ENCODE measurements at places on chromosomes 3 and 15.

DNA sequence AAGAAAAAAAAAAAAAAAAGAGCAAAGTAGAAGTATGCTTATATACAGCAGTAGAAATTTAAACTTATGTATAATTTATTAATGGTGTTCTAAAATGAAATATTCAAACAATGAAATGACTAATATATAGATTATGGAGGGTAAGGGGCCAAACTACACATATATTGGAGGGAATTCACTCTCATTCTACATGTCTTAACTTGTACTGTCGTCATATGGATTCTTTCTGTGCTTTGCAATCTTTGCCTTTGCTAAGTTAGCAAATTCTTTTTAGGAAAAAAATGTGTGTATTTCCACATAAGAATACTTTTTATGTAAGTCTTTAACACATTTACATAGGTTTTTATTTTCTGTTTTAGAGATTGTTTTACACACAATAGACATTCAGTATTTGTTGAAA, 118.9 kb upstream of the MBNL1 start:
- DNase-seq = no peak

GRCh38 chr3:25781758-25782594, 1.3 kb downstream of the NGLY1 start:
- no peak for DNase-seq

- DNase-seq = no peak
Observed at GRCh38 chr3:143551761-143552160, 296.5 kb downstream of the SLC9A9 start.

DNA sequence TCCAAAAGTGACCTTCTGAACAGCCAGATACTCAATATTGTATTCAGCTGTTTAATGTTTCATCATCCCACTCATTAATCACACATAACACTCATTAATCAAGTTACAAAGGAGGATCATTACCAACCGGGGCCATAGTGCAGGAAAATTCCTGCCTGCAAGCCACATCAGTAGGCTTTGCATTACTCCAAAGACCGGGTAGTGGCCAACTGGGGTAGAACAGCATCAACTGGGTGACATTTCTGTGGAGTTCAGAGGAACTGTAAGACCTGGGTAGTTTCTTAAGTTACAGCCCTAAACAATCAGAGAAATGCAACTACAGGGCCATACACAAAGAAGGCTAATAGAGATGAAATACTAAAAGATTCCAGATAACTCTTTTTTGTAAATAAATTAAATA, 253.1 kb downstream of the WDR72 start:
- DNase-seq = no peak

DNA sequence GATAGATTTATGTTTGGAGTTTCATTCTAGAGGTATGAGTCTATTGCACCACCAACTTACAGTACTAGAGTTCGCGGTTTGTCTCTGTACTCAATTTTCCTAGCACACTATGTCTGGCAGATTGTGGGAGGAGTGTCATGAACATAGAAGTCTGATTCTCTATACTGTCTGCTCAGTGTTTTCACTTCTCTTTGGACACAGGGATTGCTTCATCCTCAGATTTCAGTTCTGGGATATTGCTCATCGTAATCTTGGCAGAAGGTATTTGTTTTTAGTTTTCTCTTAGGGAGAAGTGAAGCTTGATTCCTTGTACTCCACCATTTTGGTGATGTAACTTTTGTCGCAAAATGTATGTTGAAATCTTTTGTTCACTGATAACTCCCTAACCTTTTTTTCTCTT, 27.8 kb upstream of the AZI2 start:
- DNase-seq = peak; percentile 49
